CD4-positive, alpha-beta T cell treated with Interleukin-10 for 1 hour (primary cell): ENCODE measurements at places on chromosomes 4 and X.

GRCh38 chr4:123478859-123479345 lies 82.3 kb downstream of the SPRY1 start:
- no peak for DNase-seq

GRCh38 chrX:39360101-39360500 lies 558.8 kb downstream of the MID1IP1 start:
- no peak for DNase-seq

- DNase-seq, result no peak
Measured at GRCh38 chr4:147039976-147040575, 94.4 kb upstream of the TTC29 start.

- no peak for DNase-seq
Measured at GRCh38 chr4:1879485-1879884, 8.3 kb downstream of the NSD2 start.

- DNase-seq, result no peak
Measured at GRCh38 chr4:52883707-52884669, 21.9 kb downstream of the RASL11B start.
